CD4-positive, CD25-positive, alpha-beta regulatory T cell (primary cell): ENCODE measurements at places on chromosomes 2 and 18.

GRCh38 chr2:2941205-2941604, 436.4 kb downstream of the EIPR1 start:
- DNase-seq: no peak

DNA sequence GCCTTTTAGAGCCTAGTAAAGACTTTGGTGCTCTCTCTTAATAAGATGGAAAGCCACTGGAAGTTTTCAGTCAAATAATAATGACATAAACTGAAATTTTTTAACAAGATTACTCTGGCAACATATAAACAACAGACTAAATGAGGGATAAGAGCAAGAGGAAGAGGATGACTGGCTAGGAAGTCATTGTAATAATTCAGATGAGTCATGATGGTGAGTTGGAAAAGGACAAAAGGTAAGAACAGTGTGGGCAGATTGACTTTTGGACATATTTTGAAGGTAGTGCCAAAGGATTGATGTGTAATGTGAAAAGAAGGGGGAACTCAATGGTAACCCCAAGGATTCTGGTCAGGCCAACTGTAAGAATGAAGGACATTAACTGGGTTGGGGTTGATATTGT, 310.3 kb downstream of the NOL4 start:
- DNase-seq: no peak

DNA sequence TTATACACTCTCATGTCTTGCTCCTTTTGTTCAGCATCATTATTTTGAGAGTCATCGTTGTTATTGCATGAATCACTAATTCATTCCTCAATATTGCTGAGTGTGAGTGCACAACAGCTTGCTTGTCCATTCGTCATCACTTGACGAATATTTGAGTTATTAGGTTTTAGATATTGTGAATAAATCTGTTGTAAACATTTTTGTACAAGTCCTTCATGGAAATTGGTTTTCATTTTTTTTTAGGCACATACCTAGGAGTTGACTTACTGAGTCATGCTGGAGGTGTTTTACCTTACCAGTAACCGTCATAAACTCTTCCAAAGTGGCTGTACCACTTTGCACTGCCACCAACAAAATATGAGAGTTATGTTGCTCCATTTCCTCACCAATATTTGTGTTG, 84.2 kb upstream of the NCK2 start:
- no peak for DNase-seq

DNA sequence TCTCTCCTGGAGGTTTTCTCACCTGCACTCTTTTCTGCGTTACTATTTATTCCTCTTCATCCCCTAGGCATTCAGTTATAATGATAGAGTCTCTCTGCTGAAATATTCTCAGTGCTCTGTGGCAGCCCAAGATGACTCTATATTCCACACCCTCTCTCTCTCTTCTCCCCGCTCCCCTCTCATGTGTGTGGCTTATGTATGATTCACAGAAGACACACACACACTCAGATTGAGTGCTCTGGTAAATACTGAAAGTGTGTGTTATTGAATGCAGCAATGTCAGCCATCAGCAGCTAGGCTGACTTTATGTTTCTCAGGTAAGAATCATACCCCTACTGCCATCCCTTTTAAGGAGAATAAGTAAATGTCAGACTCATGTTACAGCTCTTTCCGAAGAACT, 201.2 kb downstream of the SLC4A10 start:
- no peak for DNase-seq

DNA sequence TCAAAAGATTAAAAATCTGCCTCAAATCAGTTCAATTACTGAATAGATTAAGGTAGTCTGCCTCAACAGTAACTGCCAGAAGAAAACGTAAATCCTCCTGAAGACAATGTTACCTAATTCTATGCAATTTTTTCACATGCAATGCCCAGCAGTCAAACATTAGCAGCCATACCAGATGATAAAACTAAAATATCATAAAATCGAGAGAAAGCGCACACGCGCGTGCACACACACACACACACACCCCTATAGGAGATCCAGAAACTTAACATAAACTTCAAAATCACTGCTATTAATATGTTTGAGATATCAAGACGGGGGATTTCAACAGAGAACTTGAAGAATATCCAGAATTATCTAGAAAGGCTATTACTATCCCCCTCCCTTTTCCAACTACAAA, 32.9 kb downstream of the ROCK2 start:
- DNase-seq: no peak

DNA sequence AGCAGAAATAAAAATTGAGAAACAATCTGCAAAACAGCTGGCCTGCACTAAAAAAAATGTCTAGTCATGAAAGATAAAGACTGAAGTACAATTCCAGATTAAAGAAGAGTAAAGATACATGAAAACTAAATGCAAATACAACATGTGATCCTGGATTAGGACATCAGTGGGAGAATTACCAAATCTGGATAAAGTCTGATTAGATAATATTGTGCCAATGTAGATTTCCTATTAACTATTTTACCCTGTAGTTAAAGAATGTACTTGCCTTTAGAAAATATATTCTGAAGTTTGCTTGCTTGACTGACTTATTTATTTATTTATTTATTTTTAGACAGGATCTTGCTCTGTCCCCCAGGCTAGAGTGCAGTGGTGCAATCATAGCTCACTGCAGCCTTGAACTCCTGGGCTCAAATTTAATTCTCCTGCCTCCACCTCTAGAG, 58.7 kb downstream of the ASXL2 start:
- DNase-seq: no peak

DNA sequence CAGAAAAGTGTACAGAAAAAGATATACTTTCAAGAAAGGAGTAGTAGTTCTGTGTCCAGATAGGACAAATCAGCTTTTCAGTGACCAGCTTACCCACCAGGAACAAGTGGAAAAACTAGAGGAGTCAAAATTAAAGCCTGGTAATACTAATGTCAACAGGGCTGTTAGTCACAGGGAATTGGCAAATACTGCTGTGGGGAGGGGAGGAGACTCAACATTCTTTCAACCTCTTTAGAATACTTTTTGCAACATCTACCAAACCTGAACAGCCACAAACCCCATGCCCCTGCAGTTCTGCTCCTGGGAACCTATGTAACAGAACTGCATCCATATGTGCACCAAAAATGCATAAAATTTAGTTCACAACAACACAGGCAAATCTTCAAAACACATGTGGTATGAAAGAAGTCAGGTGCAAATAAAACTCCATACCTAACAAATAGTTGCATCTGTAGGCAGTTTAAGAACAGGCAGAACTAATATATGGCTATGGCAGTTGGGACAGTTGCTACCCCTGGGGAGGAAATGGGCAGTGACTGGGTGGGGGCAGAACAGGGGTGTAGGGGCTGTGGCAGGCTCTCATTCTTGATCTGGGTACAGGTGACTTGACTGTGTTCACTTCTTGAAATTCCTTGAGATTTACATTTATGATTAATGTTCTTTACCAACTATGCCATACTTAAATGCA, 9.7 kb downstream of the CMPK2 start:
- no peak for DNase-seq

DNA sequence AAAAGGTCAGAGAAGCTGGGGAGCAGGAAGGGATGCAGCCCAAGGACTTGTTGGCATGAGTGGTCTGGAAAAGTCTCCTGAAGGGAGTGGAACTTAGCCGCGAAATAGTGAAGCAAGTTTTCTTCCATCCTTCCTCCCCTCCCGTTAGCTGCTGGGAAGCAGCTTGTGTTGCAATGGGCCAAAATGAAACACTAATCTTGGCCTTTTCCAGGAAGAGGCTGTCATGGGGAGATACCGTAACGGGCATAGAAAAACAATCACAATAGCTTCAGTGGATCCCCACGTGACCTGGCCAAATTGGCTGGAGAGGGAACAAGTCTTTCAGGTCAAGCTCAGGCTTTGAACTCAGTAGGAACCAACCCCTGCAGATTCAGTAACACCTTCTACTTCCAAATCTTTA, 49.3 kb downstream of the SEMA4F start:
- DNase-seq: no peak

DNA sequence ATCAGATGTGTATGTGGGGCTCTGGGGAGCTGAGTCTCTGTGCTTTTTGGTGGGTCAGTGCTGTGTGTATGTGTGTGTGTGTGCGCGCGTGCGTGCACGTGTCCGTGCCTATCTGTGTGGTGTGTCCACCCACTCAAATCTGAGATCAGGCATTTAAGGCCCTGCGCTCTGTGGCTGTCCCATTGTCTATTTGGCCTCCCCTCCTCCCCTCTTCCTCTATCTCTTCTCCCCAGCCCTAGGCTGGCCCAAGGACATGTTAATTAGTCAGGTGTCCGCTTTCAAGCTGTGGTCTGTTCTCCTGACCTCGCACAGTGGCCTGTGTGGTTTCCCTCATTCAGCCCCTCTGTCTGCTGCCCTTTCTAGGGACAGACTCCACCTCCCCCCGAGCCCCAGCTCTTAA, 136.4 kb downstream of the DYSF start:
- no peak for DNase-seq

GRCh38 chr18:56315363-56315762, 323.0 kb downstream of the TXNL1 start:
- DNase-seq: no peak

DNA sequence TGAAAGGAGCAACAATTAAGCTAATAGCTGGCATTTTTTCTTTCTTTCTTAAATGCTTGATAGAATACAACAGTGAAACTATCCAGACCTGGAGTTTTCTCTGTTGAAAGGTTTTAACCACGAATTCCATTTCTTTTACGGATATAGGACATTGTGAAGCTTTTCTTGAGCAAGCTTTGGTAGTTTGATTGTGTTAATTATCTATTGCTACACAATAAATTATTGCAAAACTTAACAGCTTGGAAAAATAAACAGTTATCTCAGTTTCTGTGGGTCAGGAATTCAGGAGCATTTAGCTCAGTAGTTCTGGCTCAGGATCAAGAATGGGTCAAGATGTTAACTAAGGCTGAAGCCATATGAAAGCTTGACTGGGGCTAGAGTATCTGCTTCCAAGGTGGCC, 11.7 kb downstream of the PHOSPHO2 start:
- no peak for DNase-seq
